ENCODE measurements at places on chromosomes 16 and 17. TPM values are rescaled to one million over a fixed set of nuclear protein-coding genes. Genes with fewer than 3 reads are reported as not detected.

DNA sequence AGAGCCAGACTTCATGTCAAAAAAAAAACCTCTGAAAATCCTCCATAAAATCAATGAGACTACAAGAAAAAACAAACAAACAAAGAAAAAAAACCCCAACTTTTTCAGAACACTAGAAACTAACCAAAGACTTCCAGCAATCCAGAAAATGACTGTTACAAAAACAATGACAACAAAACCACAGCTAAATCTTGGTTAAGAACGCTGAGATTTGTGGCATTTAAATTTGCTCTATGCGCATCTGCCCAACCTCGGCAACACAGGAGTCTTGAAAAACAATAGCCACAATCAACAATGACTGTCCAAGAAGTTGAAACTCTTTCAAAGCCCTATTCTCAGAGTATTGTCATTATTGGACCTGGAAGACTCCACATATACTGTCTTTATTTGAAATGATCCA is 402.4 kb downstream of the ZFHX3 start:
- no peak for DNase-seq
- H3K36me3 ChIP-seq = no peaks in the 10 kb centered on the region
- H3K4me1 ChIP-seq = no peaks in the 10 kb centered on the region
- H3K27ac ChIP-seq = no peak overlapping the region
- no peaks in the 10 kb centered on the region for H3K27me3 ChIP-seq
- no peak overlapping the region for H3K4me3 ChIP-seq

- peak overlapping the region; percentile 70 for H3K27ac ChIP-seq
- peaks cover 68% of the 10 kb centered on the region for H3K4me1 ChIP-seq
- peaks cover 9% of the 10 kb centered on the region for H3K36me3 ChIP-seq
- DNase-seq = peak; percentile 87
Observed at GRCh38 chr16:81616321-81617020, 162.6 kb upstream of the PLCG2 start.

HYDIN gene
- total RNA-seq = 0.58 TPM

GRCh38 chr16:89670496-89671431 is 13.1 kb downstream of the SPATA33 start:
- no peaks in the 10 kb centered on the region for H3K4me1 ChIP-seq
- no peaks in the 10 kb centered on the region for H3K27me3 ChIP-seq
- no peak overlapping the region for H3K27ac ChIP-seq
- DNase-seq = no peak
- H3K36me3 ChIP-seq = no peaks in the 10 kb centered on the region

KRT24 gene
- total RNA-seq = not detected

CDC42EP4 gene
- total RNA-seq = 44.9 TPM

TUBB3 gene
- total RNA-seq = not detected

ESRP2 gene
- 184 TPM for total RNA-seq

GRCh38 chr16:69554495-69554894 is 11.3 kb upstream of the NFAT5 start:
- no peaks in the 10 kb centered on the region for H3K27me3 ChIP-seq
- H3K27ac ChIP-seq = no peak overlapping the region
- H3K4me3 ChIP-seq = no peak overlapping the region
- DNase-seq = no peak

- DNase-seq = no peak
- H3K36me3 ChIP-seq = no peaks in the 10 kb centered on the region
- H3K4me1 ChIP-seq = peaks cover 11% of the 10 kb centered on the region
- no peak overlapping the region for H3K4me3 ChIP-seq
- H3K27me3 ChIP-seq = no peaks in the 10 kb centered on the region
Observed at GRCh38 chr17:37648555-37648954, 5.3 kb upstream of the DDX52 start.

DNA sequence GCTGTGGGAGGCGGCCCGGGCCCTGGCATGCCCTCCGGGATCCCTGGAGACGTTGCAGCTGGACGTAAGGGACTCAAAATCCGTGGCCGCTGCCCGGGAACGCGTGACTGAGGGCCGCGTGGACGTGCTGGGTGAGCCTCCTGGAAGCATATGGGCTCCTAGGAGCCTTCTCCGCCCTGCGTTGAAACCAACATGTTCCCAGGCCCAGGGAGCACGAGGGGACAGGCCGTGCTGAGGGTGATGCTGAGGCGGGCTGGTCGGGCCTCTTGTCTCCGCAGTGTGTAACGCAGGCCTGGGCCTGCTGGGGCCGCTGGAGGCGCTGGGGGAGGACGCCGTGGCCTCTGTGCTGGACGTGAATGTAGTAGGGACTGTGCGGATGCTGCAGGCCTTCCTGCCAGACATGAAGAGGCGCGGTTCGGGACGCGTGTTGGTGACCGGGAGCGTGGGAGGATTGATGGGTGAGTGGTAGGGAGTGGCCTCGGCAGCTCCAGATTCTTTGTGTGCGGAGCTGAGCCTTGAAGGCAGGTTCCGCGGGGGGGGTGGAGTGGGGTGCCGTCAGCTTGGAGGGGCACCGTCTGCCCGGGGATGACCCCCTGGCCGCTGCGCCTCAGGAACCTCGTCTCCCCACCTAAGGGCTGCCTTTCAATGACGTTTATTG is 567 bp downstream of the HSD17B1 start:
- H3K27ac ChIP-seq = peak overlapping the region; percentile 88
- peak; percentile 53 for DNase-seq
- H3K4me3 ChIP-seq = peak overlapping the region; percentile 86
- peaks cover 19% of the 10 kb centered on the region for H3K4me1 ChIP-seq
- H3K27me3 ChIP-seq = no peaks in the 10 kb centered on the region
- peaks cover 8% of the 10 kb centered on the region for H3K36me3 ChIP-seq

DNA sequence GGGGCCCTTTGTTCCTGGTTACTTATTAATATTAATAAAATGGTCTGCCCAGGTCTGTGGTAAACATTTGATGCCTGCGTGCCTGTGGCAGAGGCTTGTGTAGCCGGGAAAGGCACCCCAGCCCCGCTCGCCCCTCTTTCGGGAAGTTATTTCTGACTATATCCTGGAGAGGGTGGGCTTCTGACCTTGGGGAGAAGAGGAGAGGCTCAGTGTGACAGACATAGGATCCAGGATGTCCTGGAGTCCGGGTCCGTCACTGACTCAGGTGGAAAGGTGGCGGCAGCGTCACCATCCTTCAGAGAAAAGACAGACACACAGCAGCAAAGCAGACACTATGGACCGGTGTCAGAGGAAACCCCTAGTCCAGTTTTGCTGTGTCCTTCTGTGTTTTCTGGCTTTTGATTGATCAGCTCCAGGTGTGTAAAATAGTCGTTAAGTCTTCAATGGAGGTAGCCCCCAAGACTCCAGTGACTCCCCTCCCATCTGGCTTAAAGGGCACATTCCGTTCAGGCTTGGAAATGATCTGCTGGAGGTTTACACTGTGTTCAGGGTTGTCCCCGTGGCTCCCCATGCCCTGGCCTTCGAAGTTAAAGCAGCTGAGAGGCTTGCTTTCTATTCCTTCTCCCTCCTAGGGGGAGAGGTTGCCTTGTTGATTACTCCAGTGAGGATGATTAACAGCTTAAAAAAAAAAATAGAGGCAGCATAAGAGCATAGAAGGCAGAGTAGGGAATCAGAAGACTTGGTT is 81.6 kb downstream of the CCDC182 start:
- DNase-seq = peak; percentile 29
- H3K36me3 ChIP-seq = no peaks in the 10 kb centered on the region
- no peaks in the 10 kb centered on the region for H3K27me3 ChIP-seq
- H3K4me3 ChIP-seq = peak overlapping the region; percentile 39
- peaks cover 43% of the 10 kb centered on the region for H3K4me1 ChIP-seq

DNA sequence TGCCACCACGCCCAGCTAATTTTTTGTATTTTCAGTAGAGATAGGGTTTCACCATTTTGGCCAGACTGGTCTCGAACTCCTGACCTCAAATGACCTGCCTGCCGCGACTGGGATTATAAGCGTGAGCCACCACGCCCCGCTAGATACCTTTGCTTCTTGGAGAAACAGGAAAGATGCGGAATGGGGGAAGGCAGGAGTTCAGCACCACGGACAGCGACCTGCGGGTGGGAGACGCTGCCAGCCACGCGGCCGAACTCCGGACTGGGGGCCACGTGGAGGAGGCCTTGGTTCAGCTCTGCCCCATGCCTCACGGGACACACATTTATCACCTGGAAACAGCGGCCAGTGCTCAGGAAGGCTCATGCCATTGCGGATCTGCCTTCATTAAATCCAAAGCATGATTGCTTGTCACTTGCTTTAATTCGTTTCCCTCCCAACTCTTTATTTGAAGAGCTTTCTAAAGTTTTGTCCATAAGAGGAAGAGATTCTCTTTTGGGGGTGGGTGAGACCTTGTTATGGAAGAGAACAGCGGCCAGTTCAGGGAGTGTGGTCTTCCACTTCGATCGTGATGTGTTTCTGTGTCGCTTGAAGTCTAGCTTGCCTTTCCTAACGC is 219.9 kb downstream of the ENGASE start:
- no peaks in the 10 kb centered on the region for H3K36me3 ChIP-seq
- DNase-seq = peak; percentile 57
- H3K4me1 ChIP-seq = no peaks in the 10 kb centered on the region
- H3K27me3 ChIP-seq = no peaks in the 10 kb centered on the region
- no peak overlapping the region for H3K27ac ChIP-seq
- H3K4me3 ChIP-seq = no peak overlapping the region

- H3K36me3 ChIP-seq = no peaks in the 10 kb centered on the region
- no peak overlapping the region for H3K4me3 ChIP-seq
- no peaks in the 10 kb centered on the region for H3K4me1 ChIP-seq
Observed at GRCh38 chr16:54453871-54454270, 167.3 kb upstream of the IRX3 start.

- no peaks in the 10 kb centered on the region for H3K27me3 ChIP-seq
- peaks cover 17% of the 10 kb centered on the region for H3K4me1 ChIP-seq
- no peak overlapping the region for H3K4me3 ChIP-seq
- no peak overlapping the region for H3K27ac ChIP-seq
- H3K36me3 ChIP-seq = peaks cover 10% of the 10 kb centered on the region
- no peak for DNase-seq
Observed at GRCh38 chr16:3995001-3995400, 114.5 kb upstream of the CREBBP start.

DNA sequence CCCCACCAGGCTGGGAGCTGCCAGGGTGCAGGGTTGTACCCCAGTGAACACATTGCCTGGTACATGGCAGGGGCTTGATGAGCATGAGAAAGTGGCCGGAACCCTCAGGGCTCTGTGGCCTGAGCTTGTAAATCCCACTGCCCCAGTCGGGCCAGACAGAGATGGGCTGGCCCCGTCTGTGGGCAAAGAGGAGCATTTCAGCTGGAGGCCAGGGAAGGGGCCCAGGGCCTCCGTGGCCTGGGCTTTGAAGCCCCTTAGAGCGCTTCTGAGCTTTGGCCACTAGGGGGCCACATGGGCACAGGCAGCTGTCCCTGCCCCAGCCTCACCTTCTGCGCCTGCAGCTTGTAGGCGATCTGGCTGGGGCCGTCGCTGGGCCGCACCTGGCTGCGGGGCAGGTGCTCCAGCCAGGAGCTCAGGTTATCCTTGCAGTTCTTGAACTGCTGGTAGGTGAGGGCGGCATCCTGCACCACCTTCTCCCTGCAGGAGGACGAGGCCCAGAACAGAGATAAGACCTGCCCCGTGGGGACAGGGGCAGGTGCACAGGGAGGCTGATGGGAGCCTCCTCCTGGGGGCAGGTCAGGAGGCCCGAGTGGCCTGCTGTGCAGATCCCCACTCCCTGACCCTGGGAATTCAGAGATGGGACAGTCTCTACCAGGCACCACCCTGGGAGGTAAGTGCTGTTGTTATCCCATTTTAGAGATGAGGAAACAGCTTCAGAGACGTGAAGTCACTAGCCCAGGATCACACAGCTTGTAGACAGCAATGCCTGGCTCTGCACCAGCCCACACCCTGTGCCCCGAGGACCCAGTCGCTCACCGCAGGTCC is 12.8 kb downstream of the EVPL start:
- peaks cover 9% of the 10 kb centered on the region for H3K4me1 ChIP-seq
- peak; percentile 92 for DNase-seq
- no peaks in the 10 kb centered on the region for H3K36me3 ChIP-seq
- peak overlapping the region; percentile 5 for H3K27ac ChIP-seq
- no peaks in the 10 kb centered on the region for H3K27me3 ChIP-seq
- H3K4me3 ChIP-seq = no peak overlapping the region

CSH1 gene
- not detected for total RNA-seq

SLC16A6 gene
- total RNA-seq = not detected

PPP1R27 gene
- total RNA-seq = not detected

TLCD2 gene
- total RNA-seq = 9.6 TPM

DNA sequence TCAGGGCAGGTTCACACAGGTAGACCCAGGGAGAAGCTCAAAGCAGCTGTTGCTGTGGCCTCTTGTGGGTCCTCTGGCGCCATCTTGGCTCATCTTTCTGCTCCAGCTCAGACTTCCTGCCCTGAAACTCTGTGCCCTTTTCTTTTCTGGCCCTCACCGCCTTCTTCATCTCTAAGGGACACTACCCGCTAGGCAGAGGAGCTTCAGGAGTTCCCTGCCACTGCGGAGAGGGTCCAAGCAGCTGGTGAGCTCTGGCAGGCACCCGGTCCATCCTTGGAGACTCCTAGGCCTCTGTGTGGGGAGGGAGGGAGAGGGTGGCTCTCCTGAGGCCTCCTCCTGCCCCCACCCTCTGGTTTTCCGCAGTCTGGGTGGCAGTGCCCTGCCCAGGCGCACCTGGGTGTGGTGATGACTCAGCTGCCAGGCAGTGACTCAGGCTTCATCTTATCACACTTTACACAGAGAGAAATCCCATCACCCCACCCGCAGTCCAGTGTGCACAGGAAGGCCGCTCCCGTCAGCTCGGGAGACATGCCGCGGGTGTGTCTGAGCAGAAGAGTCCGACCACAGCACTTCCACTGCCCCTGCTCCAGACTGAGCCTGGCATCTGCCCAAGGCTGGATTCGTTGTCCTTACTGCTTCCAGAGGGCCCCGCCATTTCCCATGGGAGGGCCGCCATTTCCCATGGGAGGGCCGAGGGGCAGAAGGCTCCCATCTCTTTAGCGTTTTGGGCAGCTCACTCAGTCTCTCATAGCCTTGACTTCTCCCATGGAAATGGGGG is 7.3 kb downstream of the NT5C start:
- H3K36me3 ChIP-seq = peaks cover 28% of the 10 kb centered on the region
- H3K27ac ChIP-seq = peak overlapping the region; percentile 54
- peaks cover 23% of the 10 kb centered on the region for H3K4me1 ChIP-seq
- DNase-seq = peak; percentile 88
- H3K27me3 ChIP-seq = no peaks in the 10 kb centered on the region
- H3K4me3 ChIP-seq = no peak overlapping the region

DNA sequence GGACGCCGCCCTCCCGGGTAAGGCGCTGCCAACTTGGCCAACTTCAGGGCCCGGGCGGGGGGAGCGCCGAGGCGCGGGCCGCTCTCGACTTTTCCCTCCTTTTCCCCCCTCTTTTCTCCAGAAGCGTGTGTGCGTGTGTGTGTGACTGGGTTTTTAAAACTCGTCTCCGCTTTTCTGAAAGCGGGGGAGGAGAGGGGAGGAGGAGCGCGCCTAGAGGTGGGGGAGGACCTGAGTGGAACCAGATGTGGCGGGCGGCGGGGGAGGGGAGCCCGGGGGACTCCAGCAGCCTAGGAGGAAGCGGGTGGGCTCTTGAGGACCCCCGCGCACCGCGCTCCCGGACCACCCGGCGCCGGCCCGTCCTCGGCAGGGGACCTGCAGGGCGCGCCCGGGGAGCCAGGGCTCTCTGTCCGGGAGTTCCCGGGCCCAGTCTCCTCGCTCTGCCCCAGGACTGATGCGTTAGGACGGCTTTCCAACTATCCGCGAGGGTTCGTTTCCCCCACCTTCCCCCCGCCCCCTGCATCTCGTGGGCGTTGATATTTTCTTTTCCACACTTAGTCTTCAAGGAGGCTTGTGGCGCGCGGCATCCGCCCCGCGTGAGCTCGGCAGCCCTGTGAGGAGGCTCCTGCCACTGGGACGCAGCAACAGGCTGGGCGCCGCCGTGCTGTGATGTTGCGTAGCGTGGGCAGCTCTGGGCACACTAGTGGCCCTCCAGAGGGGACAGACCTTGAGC is 599 bp downstream of the MRC2 start:
- peak overlapping the region; percentile 84 for H3K27ac ChIP-seq
- H3K27me3 ChIP-seq = peaks cover 28% of the 10 kb centered on the region
- peaks cover 4% of the 10 kb centered on the region for H3K36me3 ChIP-seq
- no peak for DNase-seq

WDR90 gene
- total RNA-seq = 27.2 TPM
